ENCODE measurements at places on chromosomes 1 and 21.

DNA sequence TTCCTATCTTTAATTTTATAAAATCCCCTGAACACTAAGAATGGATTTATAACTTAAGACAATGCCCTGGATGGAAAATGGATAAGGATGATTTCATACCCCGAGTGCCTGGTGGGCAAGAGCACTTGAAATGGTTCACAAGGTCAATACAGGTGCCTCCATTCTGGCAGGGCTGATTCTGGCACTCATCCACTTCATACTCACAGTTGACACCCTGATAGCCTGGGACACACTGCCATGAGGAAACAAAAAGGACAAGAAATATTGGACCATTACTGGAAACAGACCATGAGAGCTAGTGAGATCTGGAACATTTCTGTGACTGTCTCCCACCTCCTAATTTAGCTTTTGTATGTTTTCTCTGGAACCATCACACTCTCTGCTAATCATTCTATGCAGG lies 39.1 kb upstream of the ADAM30 start:
- DNase-seq, result no peak

- no peak for DNase-seq
These were observed 54.0 kb upstream of the ATP5PO start for GRCh38 chr21:33969581-33969980.

DNA sequence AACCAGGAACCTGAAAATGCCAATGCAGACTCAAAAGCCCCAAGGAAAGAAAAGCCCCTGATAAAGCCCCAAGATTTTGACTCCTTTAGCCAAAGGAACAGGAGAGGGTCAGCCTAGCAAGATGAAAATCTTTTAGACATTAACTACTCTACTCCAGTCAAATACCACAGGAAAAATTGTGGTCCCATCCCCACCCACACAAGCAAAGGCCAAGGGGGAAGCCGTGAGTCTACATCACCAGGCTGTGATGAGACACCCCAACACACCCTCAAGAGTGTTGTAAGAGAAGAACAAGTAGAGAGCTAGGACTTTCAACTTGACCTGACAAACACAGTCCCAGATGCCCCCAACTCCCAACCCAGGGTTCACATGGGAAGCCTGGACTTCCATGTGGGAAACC lies 192.8 kb upstream of the NR5A2 start:
- DNase-seq, result no peak

DNA sequence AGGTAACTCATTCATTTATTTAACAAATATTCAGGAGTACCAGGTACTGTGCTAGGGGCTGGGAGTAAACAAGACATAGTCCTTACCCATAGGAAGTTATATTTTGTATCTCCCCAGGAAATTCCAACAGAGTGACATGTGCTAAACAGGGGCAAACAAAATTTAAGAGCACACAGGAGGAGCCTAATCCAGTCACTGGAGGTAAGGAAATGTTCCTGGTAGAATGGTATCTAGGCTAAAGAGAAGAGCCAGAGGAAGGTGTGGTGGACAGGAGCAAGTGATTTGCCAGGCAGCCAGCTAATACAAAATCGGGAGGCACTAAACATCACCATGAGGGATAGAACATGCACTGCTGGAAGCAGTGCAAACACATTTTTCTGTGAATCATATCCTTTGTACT lies 10.4 kb downstream of the TEX38 start:
- no peak for DNase-seq

- DNase-seq, result no peak
These were observed 87.9 kb downstream of the AHCTF1 start for GRCh38 chr1:246843876-246844275.

DNA sequence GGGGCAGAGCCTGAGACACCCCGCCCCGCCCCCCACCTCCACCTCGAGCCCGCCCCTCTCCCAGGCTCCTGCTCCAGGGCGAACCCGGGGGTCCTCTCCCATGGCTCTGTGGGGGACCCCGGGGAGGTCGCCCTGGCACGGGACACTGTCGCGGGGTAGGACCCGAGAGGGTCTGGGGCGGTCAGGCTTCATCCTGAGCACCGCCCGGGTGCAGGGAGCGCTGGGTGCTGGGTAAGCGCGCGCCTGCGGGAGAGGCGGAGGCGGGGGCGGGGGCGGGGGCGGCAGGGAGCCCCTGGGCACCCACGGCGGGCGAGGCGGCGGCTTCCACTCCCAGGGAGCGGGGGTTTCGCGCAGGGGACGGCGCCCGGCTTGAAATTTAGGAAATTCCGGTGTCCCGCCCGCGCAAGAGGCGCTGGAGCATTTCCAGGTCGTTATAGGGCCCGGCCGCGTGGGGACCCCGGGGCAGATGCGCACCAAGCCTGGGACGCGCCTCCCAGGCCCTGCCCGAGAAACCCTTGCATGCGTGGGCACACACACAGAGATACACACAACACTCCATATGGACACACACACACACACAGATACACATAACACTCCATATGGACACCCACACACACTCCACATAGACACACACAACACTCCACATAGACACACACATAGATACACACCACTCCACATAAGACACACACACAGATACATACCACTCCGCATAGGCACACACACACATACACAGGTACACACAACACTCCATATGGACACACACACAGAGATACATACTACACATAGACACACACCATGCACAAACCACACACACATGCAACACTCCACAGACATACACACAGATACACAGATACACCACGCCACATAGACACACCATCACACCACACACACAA lies 48.7 kb upstream of the SLC19A1 start:
- no peak for DNase-seq

DNA sequence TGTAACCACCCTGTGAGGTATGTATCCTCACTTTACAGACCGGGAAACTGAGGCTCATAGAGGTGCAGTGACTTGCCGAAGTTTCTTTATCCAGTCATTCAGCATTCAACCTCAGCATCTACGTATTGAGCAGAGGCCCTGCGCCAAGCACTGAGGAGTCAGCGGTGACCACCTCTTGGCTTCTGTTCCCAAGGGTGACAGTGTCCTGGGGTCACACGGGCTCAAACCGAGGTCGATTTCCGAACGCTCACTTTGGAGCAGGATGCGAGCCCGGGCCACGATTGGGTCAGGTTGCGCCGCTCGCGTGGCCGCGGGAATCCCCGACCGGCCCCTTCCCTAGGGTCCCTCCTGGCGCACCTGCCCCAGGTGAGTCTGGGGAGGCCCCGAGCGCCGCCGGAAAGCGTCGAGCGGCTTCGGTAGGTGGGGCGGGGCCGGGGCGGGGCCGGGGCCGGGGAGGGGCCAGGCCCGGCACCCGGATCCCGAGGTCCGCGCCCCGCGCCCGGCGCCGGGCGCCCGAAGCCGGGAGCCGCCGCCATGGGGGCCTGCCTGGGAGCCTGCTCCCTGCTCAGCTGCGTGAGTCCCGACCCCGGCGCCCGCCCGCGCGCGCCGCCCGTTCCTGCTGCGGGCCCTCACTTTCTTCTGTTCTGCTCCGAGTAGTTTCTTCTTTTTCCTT lies at the start of gene SERINC2:
Gene SERINC2, plus strand, starts transcription at position 482 of the 673 bp plus-strand sequence. Its CDS starts 53 bp downstream, at position 535.
- DNase-seq, result no peak

- DNase-seq, result no peak
These were observed 7.9 kb downstream of the RNU5D-1 start for GRCh38 chr1:44723064-44723463.
